Activated CD8-positive, alpha-beta memory T cell treated with anti-CD3 and anti-CD28 coated beads for 1 hour (primary cell): ENCODE measurements at places on chromosomes 12 and 14.

- DNase-seq: no peak
These were observed 7.8 kb downstream of the PITPNM2 start for GRCh38 chr12:123142921-123143735.

GRCh38 chr12:50380761-50381325 is 15.6 kb downstream of the FAM186A start:
- DNase-seq: no peak

- no peak for DNase-seq
These were observed 17.0 kb upstream of the WNT5B start for GRCh38 chr12:1611803-1612572.

- no peak for DNase-seq
These were observed 96.8 kb downstream of the LGR5 start for GRCh38 chr12:71536279-71536938.

DNA sequence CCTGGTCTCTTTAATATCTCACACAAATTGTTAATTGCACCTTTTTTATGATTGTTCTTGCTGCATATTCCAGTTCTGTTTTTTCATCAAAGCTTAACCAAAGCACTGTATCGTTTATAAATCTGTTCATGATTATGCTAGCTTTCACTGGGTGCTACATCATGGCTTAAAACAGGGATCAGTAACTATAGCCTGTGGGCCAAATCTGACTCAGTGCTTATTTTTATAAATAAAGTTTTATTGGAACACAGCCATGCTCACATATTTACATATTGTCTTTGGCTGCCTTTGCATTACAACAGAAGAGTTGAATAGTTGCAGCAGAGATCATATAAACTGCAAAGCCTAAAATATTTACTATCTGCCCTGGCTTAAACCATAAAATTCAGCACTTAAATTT is 183.4 kb upstream of the NRXN3 start:
- DNase-seq: no peak

DNA sequence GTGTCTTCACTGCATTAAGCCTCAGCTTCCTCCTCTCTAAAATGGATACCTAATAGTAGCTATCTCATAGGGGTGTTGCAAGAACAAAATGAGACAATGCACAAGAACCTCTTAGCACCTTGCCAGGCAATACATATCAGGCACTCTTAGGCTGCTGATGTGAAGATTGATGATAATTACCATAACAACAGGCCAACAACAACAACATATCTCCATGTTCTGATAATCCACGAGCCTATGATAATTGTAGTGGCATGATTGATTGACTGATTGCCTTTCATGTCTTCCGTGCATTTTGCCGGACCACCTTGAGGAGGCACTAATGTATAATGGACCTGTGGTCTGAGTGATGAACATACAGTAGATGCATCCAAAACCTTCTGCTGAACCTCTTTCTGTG is 50.7 kb upstream of the WSCD2 start:
- no peak for DNase-seq
